T-helper 17 cell (primary cell): ENCODE measurements at places on chromosomes 7 and 10. TPM values are rescaled to one million over a fixed set of nuclear protein-coding genes. Genes with fewer than 3 reads are reported as not detected.

DNA sequence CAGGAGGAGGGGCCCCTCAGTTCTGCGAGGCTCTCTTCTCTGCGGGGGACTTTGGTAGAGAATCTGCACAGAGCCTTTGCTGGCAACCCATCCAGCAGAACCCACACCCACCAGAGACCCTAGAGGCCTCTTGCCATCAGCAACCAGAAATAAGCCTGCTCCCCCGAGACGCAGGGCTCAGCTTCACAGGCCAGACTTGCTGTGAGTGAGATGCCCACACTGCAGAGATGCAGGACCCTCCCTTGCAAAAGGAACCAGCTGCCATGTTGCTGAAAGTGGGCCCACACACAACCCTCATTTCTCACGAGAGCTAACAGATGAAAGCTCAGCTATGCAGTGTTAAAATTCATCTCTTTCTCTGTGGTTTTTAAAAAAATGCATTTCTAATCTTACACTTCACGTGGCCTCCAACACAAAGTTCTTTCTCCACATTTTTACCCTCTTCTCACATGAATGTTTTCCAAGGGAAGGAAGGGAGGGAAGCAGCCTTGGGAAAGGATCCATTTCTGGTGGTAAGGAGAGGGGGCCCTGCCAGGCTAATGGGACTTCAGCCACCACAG lies 171.6 kb downstream of the CCDC3 start:
- no peak overlapping the region for H3K4me3 ChIP-seq
- H3K27ac ChIP-seq: no peak overlapping the region
- H3K27me3 ChIP-seq: no peaks in the 10 kb centered on the region
- no peaks in the 10 kb centered on the region for H3K4me1 ChIP-seq
- H3K36me3 ChIP-seq: peaks cover 14% of the 10 kb centered on the region
- no peak for DNase-seq

DNA sequence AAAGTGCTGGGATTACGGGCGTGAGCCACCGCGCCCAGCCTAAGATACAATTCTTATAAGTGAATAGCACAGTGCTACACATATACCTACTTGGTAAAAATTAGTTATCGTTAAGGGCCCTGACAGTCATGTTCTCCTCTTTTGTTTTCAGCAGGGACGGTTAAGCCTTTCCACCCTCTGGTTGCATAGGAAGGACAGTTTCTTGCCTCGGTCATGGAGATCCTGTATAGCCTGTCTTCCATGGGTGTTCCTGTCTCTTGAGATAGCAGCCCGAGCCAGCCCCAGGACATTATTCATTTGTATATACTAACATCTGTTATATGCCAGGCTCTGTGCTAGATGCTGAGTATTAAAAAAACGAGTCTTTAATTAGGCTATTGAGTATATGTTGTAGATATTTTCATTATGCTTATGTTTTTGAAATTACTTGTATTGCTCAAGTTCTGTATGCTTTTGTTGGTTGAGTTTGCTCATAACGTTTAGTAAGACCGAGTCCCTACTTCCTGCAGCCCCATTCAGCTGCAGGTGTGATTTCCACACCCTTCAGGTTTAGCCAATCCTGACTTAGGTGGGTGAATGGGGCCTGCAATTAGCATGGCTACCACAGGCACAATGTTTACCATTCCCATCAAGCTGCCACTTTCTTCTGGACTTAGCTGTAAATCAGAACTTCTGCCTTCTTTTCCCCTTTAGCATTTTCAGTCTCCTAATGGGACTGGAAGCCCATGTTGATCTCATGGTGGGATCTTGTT lies 24.8 kb downstream of the CCSER2 start:
- peaks cover 2% of the 10 kb centered on the region for H3K36me3 ChIP-seq
- no peaks in the 10 kb centered on the region for H3K27me3 ChIP-seq
- DNase-seq: no peak

DNA sequence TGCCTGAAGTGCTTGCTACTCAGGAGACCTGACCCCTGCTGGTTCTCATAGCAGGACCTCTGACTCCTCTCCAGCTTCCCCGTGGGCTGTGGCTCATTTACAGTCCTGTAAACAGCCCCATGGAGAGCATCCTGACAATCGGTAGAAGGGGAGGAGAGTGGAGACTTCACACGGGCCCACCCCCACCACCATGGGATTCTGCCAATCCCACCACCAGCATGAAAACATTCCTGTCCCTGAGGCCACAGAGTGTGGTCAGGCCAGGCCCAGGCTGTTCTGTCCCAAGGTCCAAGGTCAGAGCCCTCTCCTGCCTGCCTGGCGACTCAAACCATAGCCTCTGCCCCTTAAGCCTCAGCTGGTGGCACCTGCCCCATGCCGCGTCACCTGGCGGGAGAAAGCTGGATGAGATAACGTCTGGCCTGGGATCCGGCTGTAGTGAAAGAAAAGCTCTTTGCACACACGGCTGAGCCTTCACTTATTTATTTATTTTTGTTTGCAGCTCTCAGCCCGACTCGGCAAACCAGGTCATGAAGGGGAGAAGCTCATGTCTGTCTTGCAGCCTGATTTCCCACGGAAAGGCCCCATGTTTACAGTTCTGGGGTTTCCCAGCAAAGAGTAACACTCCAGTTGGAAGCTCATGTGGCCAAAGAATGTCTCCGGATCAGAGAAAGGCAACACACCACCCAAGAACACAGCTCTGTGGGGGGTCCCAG lies 293.6 kb upstream of the ZMIZ1 start:
- no peak overlapping the region for H3K27ac ChIP-seq
- H3K4me1 ChIP-seq: peaks cover 4% of the 10 kb centered on the region
- H3K36me3 ChIP-seq: peaks cover 2% of the 10 kb centered on the region
- H3K27me3 ChIP-seq: peaks cover 21% of the 10 kb centered on the region
- H3K4me3 ChIP-seq: no peak overlapping the region
- no peak for DNase-seq

DNA sequence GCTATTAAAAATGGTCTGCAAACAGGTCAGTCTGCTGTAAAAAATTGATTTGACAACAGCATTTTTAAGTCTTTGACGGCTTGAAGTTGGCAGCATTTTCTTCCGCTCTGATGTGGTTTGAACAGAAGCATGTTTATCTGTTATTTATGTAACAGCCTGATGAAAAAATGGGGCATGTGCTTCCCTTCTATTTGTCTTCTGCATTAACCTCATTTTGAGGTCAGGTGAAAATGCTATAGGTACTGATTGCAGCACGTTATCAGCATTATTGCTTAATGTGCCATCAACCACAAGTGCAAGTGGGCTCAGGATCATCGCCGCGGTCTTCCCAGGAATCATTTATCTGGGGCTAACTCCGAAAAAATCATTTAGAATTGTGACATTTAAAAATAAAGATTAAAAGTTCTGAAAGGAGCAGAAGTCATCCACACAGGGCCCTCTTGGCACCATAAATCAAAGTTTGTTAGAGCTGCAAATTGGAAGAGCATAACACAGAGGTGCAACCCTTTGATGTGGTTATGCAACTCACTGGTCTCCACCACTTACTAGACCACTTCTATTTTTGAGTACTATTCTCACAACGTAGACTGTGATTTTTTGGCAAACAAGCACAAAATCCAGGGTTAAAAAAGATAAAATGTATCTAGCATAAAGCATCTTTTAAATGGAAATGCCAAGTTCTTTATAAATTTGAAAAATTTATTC lies 307.7 kb downstream of the MDFIC start:
- H3K27ac ChIP-seq: peak overlapping the region; percentile 97
- peaks cover 20% of the 10 kb centered on the region for H3K4me1 ChIP-seq
- H3K4me3 ChIP-seq: peak overlapping the region; percentile 82
- H3K27me3 ChIP-seq: no peaks in the 10 kb centered on the region
- H3K36me3 ChIP-seq: no peaks in the 10 kb centered on the region
- DNase-seq: peak; percentile 6

GRCh38 chr10:118080817-118081216 lies 34.1 kb upstream of the RAB11FIP2 start:
- H3K27ac ChIP-seq: no peak overlapping the region
- H3K4me3 ChIP-seq: no peak overlapping the region
- peaks cover 9% of the 10 kb centered on the region for H3K27me3 ChIP-seq
- DNase-seq: no peak
- H3K36me3 ChIP-seq: no peaks in the 10 kb centered on the region

GRCh38 chr10:122465401-122466040 lies 4.2 kb downstream of the HTRA1 start:
- H3K27me3 ChIP-seq: peaks cover 59% of the 10 kb centered on the region
- DNase-seq: no peak
- H3K4me3 ChIP-seq: no peak overlapping the region
- no peaks in the 10 kb centered on the region for H3K36me3 ChIP-seq
- no peak overlapping the region for H3K27ac ChIP-seq
- H3K4me1 ChIP-seq: peaks cover 16% of the 10 kb centered on the region

- no peak for DNase-seq
- H3K4me1 ChIP-seq: peaks cover 36% of the 10 kb centered on the region
- H3K36me3 ChIP-seq: peaks cover 6% of the 10 kb centered on the region
- peak overlapping the region; percentile 99 for H3K27ac ChIP-seq
These were observed 2.3 kb downstream of the DMTF1 start for GRCh38 chr7:87154569-87154968.

GRCh38 chr7:44382459-44383265 lies 57.3 kb upstream of the CAMK2B start:
- peaks cover 8% of the 10 kb centered on the region for H3K4me1 ChIP-seq
- no peaks in the 10 kb centered on the region for H3K27me3 ChIP-seq
- no peak overlapping the region for H3K27ac ChIP-seq
- no peak for DNase-seq
- peaks cover 4% of the 10 kb centered on the region for H3K36me3 ChIP-seq

DNA sequence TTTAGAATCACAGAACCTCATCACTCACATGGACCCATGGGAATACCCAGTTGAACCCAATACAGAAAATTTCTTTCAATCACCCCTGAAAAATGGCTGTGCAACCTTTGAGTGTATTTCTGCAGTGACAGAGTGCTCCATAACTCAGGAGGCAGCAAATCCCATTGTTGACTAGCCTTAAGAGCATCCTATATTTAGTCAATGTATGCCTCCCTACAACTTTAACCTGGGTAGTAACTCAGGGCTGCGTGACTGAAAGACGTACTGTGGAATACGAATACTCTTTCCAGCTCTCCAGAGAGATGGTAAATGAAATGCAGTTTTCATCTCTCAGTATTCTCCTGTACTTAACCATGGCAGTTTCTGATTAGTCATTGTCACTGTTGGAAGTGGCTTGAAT lies 573.0 kb upstream of the POM121L12 start:
- H3K27me3 ChIP-seq: no peaks in the 10 kb centered on the region
- H3K36me3 ChIP-seq: no peaks in the 10 kb centered on the region
- H3K4me1 ChIP-seq: no peaks in the 10 kb centered on the region
- H3K27ac ChIP-seq: no peak overlapping the region
- no peak for DNase-seq

GRCh38 chr7:18902892-18903291 lies 214.5 kb downstream of the TWIST1 start:
- no peaks in the 10 kb centered on the region for H3K4me1 ChIP-seq
- no peaks in the 10 kb centered on the region for H3K36me3 ChIP-seq
- H3K27me3 ChIP-seq: no peaks in the 10 kb centered on the region
- H3K27ac ChIP-seq: no peak overlapping the region
- DNase-seq: no peak

- H3K4me3 ChIP-seq: no peak overlapping the region
- no peaks in the 10 kb centered on the region for H3K4me1 ChIP-seq
- no peak overlapping the region for H3K27ac ChIP-seq
- peaks cover 33% of the 10 kb centered on the region for H3K27me3 ChIP-seq
- DNase-seq: no peak
These were observed 117.3 kb upstream of the PALS2 start for GRCh38 chr7:24455813-24456525.

- DNase-seq: no peak
- no peak overlapping the region for H3K27ac ChIP-seq
- no peaks in the 10 kb centered on the region for H3K36me3 ChIP-seq
- H3K4me3 ChIP-seq: no peak overlapping the region
- H3K4me1 ChIP-seq: no peaks in the 10 kb centered on the region
These were observed 148.7 kb downstream of the FGFR2 start for GRCh38 chr10:121449482-121449924.

DNA sequence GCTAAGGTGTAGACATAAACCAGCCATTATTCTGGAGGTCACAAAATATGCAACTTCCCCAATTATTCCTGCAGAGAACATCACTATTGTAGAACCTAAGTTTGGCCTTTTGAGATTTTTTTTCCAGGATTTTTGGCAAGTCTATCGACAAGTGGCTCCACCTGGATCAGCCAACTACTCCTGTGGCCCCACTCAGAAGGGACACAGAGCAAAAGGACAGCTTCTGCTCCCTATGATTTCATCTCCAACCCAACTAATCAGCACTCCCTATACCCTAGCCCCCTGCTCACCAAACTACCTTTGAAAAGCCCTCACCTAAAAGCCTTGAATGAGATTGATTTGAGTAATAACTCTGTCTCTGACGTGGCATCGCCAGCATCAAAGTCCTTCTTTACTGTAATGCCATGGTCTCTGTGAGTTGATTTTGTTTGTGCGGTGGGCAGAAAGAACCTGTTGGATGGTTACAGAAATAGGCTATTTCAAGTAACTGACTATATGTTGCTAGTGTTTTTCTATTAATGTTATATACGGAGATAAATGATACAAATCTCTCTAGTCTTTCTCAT lies 13.7 kb upstream of the CROT start:
- H3K36me3 ChIP-seq: peaks cover 10% of the 10 kb centered on the region
- H3K4me1 ChIP-seq: no peaks in the 10 kb centered on the region
- no peak overlapping the region for H3K27ac ChIP-seq
- H3K4me3 ChIP-seq: no peak overlapping the region
- no peaks in the 10 kb centered on the region for H3K27me3 ChIP-seq

DNA sequence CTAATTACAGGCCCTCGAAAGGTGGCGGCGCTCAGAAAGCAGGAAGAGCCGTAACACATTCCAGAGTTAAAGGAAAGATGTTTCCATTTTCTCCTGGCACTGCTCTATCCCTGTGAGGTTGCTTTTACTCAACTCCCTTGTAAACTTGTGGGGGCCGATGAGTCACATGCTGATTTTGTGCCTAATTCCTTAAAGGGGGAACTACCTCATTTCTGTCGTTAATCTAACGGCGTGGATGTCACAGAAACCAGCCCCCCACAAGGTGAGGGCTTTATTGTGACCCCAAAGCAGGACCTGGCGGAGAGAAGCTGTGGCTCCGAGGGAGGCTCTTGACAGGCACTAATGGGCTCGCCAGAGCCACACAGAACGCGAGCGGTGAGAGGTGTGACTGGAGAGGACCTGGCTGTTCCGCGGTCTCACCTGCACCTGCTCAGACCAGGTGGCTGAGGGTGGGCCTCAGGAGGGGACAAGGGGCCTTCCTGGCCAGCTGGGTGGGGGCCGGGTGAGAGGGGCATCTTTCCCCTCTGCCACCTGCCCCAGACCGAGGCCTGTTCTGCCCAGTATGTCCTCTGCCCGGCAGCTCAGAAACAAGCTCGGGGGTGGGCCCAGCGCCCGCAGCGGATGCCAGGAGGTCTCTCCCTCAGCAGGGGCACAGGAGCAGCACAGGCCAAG lies 50.9 kb downstream of the CALML3 start:
- H3K27me3 ChIP-seq: no peaks in the 10 kb centered on the region
- DNase-seq: no peak
- H3K4me1 ChIP-seq: peaks cover 7% of the 10 kb centered on the region
- peak overlapping the region; percentile 30 for H3K27ac ChIP-seq
- H3K36me3 ChIP-seq: no peaks in the 10 kb centered on the region

The WDR86 gene
- total RNA-seq: 9.7 TPM

The GDF10 gene
- not detected for total RNA-seq

The CHAT gene
- not detected for total RNA-seq

The PLEKHS1 gene
- total RNA-seq: not detected

The CLRN3 gene
- not detected for total RNA-seq
